ENCODE measurements at places on chromosomes 7 and 10. TPM values are rescaled to one million over a fixed set of nuclear protein-coding genes. Genes with fewer than 3 reads are reported as not detected.

GRCh38 chr7:154744861-154745258 lies 258.1 kb downstream of the PAXIP1 start:
- DNase-seq, result no peak

Gene DGKB
- not detected for total RNA-seq

DNA sequence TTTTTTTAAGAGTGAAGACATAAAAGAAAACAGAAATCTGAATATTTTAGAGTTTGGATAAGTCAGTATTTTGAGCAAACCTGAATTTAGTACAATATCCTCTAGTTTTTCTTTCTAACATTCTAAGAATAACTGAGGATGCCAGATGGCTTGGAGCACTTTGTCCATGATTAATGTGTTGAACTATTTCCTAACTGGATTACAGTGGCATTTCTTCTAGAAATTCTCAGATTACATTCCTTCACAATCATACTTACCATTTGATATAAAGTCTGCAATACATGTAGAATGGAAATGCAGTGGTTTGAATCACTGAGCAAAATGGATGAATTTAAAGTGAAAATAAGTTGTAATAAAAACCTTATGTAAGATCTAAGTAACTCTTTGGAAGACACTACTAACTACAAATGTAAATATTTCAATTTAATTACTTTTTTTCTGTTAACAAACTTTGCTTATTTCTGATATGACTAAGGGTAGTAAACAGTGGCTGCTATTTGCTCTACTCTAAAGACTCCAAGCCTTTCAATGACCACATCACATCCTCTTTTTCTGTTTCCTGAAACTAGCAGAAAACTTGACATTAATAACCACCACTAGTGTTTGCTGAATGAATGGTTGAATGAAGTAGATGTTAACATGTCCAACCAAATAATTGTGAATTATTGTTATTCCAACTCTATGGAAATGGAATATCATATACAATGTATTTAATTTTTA lies 102.8 kb downstream of the PRKG1 start:
- DNase-seq, result no peak

GRCh38 chr10:30671026-30671616 lies 41.6 kb upstream of the LYZL2 start:
- peak; percentile 90 for DNase-seq

Gene KLLN
- total RNA-seq, result 0.31 TPM
